ENCODE measurements at places on chromosomes 1 and 21.
A peak's percentile ranks its signal among the peaks of the same experiment; 100 is the strongest.

DNA sequence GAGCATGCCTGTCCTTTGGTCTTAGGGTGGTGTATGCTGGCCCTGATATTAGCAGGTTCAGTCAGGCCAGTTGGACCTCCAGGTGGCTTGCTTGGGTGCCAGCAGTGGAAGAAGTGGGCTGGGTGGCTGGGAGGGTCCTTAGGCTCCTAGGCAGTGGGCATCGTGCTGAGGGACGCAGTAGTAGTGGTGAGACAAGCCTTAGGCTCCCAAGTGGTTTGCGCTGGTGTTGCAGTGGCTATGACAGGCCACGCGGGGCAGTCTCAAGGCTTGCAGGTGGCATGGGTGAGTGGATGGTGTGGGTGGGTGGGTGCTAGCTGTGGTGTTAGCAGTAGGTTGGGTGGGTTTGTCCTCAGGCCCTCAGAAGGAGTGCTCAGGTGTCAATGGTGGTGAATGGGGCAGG lies 162.3 kb downstream of the FMN2 start:
- DNase-seq: no peak

- no peak for DNase-seq
Measured at GRCh38 chr1:220275430-220275829, 3.2 kb upstream of the RAB3GAP2 start.

GRCh38 chr1:248834343-248834940 lies 3.6 kb upstream of the ZNF672 start:
- DNase-seq: no peak

DNA sequence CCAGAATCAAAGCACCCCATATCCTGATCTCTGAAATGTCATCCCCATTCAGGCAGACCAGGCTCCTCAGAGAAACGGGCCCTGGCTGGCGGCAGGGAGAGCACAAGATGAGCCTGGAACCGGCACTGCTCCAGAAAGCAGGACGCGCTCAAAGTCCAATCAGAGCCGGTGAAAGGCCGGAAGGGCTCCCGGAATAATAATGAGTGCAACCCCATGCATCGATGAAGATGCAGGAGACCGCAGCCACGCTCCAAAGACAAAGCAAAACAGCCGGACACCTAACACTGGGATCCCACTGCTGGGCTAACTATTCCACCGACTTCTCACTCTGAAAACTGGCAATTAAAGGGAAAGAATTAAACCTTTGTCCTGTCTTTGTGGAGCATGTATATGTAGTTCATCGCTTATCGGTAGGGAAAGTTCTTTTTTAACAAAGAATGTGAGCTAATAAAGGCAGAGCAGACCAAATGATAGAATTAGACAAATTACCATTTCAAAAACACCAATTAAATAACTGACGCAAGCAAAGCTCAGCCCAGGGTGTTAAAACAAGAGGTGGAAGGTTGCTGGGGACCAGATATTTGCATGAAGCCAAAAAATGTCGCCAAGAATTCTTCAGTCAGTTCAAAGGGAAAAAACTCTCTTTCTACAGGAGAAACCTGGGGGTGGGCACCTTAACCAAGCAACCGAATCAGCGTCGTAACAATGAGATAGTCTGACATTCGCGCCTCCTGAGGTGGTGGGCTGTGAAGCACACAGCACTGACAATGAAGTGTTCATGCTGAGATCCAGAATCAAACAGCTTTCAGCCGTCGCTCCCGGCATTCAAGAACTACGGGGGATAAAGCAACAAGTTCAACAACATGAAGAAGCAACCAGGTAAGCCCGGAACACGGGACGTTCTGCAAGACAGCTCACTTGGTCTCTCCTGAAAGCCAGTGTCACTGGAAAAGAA lies 95.2 kb downstream of the NPHP4 start:
- no peak for DNase-seq

- no peak for DNase-seq
Measured at GRCh38 chr1:202002507-202002906, 7.9 kb upstream of the ELF3 start.

GRCh38 chr1:40519517-40519916 lies 10.9 kb downstream of the EXO5 start:
- DNase-seq: no peak

DNA sequence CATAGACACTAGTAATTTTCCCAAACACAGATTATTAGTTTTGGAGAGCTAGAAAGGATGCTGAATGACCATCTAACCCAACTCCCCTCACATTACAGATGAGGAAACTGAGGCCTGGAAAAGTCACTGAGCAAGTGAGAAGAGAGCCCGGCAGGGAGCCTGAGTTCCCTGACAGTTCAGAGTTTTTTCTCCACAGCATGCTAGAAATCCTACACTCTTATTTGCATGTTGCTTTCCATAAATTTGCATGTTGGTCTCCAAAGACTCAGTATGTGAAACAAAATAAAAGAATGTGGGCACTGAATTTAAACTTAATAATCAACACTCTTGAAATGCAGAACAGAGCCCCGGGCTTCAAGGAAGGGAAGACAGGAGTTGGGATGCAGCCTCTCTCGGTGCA lies 132.3 kb downstream of the CCDC185 start:
- no peak for DNase-seq

GRCh38 chr1:21585037-21585436 lies 75.8 kb downstream of the ALPL start:
- no peak for DNase-seq

- no peak for DNase-seq
Measured at GRCh38 chr21:16072221-16072620, 342.4 kb downstream of the USP25 start.

DNA sequence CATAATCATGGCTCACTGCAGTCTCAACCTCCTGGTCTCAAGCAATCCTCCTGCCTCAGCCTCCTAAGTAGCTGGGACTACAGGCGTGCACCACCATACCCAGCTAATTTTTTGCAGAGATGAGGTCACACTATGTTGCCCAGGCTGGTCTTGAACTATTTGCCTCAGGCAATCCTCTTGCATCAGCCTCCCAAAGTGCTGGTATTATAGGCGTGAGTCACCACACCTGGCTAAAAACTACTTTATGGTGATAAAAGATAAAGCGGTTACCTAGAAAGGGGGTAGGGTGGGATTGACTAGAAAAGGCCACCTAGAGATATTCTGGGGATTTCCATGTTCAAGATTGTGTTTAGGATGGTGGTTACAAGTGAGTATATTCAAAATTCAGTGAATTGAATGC lies 5.0 kb downstream of the TSTD1 start:
- DNase-seq: no peak

- DNase-seq: no peak
Measured at GRCh38 chr1:175267716-175268416, 75.3 kb upstream of the KIAA0040 start.

GRCh38 chr21:43605320-43606215 lies 53.7 kb downstream of the HSF2BP start:
- no peak for DNase-seq

GRCh38 chr1:97186381-97186780 lies 464.8 kb downstream of the PTBP2 start:
- no peak for DNase-seq

DNA sequence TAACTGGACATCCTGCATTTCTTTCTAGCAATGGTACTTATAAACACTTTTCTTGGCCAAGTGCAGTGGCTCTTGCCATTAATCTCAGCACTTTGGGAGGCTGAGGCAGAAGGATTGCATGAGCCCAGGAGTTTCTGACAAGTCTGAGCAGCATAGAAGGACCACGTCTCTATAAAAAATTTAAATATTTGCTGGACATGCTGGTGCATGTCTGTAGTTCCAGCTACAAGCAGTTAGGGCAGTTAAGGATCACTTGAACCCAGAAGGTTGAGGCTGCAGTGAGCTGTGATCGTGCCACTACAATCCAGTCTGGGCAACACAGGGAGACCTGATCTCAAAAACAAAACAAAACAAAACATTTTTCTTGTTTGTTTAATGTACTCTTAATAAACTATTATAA lies 434.0 kb downstream of the PLA2G4A start:
- DNase-seq: no peak

GRCh38 chr1:217273866-217274265 lies 357.0 kb downstream of the GPATCH2 start:
- no peak for DNase-seq

DNA sequence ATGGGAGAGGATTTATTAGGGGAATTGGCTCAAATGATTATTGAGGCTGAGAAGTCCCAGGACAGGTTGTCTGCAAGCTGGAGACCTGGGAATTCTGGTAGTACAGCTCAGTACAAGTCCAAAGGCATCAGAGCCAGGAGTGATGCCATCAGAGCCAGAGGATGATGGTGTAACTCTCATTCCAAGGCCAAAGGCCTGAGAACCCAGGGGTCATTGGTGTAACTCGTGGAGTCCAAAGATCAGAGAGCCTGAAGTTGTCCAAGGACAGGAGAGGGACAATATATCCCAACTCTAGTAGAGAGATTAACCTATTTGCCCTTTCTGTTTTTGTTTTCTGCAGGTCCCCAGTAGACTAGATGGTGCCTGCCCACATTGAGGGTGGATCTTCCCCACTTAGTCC lies 134.3 kb downstream of the MAP3K21 start:
- DNase-seq: no peak

DNA sequence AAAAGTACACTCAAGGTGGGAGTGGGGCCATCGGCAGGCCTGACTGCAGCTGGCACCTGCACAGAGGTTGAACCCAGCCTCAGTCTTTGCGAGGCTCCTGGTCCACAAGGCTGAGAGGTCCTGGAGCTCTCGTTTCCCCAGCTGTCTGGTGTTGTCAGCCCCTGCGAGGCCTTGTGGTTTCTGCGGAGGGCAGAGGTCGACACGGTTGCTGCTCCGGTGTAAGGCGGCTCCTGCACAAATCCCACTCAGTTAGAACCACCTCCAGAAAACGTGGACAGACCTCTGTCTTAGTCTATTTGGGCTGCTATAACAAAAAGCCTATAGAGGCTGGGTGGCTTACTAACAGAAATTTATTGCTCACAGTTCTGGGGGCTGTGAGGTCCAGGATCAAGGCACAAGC lies 5.8 kb downstream of the KIAA1614 start:
- no peak for DNase-seq

DNA sequence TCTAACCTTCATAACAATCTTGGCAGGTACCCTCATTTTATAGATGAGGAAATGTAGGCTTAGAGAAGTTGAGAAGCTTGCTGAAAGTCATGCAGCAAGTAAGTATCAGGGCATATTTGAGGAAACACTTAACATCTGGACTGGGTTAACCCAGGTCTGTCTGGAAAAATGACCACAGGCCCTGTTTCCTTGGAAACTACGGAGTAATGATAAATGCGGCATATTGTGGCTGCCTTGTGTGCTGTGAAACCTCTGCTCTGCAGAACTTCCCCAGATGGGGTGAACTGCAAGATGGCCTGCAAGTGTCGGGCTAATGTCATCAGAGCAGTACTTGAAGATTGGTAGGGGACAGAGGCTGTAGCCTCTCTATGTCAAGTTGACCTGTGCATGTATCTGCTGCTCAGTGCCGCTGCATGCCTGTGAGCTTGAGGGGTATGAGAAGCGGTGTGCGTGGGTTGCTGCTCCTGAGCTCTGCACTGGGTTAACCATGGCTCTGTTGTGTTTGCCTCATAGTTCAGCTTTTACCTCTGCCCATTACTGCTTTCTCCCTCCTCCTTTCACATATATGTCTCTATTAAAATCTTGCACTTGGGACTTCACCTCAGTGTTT lies 83.1 kb downstream of the WDR3 start:
- no peak for DNase-seq

- DNase-seq: no peak
Measured at GRCh38 chr21:39353295-39353694, 4.4 kb upstream of the HMGN1 start.

DNA sequence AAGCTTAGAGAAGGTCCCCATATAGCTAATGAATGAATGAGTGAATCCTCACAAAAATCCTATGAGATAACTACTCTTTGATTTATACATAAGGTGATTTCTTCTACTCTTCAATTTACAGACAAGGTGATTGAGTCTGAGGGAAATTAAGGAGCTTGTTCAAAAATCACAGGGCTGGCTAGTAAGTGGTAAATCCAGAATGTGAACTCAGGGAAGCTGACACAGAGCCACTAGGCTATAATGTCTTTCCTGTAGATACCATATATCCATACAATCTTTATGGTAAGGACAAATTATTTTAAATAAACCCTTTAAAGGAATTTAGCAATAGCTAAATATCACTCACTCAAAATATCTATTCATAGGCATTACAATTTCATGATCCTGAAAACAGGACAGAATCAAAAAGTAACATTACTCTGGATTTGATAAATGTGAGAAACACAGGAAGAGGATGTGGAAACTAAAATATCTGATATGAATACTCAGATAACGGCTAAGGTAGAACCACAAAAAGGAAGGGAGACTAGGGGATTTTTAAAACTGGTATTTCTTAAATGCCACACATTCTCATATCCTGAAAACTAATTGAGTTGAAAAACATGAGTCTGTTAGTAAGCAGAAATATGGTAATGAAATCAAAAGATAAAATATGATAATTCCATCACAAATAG lies 108.2 kb downstream of the NBPF12 start:
- DNase-seq: no peak

DNA sequence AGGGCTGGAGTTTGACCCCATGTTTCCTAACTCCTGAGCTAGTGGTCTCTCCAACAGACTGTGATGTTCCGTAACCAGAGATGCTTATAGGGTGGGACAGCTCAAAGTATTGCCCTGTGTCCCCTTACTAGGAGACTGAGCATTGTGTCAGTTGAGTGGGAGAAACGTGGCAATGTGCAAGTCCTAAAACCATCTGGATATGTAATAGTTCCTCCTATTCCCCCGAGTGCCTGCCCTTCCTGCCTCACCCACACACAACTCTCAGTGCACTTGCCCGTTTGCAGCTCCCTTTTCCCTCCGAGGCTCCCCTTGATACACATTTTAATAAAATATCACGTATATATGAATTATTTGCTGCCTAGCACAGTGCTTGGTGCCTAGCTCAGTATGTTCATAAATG lies 3.4 kb downstream of the PIGV start:
- DNase-seq: no peak

- peak; percentile 33 for DNase-seq
Measured at GRCh38 chr1:101506541-101507164, 269.8 kb downstream of the S1PR1 start.

DNA sequence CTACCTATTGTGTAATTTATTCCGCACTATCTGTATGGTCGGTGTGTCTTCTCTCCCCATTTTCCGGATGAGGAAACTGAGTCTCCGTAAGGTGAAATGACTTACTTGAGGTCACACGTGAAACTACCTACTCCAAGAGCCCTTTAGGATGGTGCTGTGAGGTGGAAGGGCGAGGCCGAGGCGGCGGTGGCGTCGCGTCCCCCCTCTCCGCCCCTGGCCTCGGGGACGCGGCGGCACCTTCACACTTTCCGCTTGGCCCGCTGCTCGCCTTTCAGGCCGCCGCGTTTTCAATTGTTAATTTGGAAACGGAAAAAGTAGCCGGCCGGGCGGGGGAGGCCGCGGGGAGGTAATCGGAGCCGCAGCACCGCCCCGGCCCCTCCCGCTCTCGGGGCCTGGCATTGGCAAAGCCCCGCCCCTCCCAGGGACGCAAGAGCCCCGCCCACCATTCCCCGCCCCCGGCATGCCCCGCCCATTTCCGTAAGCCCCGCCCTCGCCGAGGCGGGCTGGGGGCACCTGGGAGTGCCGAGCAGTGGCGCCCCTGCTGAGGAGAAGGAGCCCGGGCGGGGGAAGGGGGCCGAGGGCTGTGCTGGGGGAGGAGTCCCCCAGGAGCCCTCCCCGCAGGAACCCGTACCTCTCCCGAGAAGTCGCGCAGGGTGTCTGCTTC lies 18.6 kb downstream of the KCNQ4 start:
- peak; percentile 95 for DNase-seq

GRCh38 chr1:87942165-87942564 lies 613.5 kb downstream of the LMO4 start:
- no peak for DNase-seq
